K562 (cell line): ENCODE measurements at places on chromosomes 6 and 20.

- DNase-seq, result no peak
These were observed 162.7 kb upstream of the TCF21 start for GRCh38 chr6:133726188-133726587.

DNA sequence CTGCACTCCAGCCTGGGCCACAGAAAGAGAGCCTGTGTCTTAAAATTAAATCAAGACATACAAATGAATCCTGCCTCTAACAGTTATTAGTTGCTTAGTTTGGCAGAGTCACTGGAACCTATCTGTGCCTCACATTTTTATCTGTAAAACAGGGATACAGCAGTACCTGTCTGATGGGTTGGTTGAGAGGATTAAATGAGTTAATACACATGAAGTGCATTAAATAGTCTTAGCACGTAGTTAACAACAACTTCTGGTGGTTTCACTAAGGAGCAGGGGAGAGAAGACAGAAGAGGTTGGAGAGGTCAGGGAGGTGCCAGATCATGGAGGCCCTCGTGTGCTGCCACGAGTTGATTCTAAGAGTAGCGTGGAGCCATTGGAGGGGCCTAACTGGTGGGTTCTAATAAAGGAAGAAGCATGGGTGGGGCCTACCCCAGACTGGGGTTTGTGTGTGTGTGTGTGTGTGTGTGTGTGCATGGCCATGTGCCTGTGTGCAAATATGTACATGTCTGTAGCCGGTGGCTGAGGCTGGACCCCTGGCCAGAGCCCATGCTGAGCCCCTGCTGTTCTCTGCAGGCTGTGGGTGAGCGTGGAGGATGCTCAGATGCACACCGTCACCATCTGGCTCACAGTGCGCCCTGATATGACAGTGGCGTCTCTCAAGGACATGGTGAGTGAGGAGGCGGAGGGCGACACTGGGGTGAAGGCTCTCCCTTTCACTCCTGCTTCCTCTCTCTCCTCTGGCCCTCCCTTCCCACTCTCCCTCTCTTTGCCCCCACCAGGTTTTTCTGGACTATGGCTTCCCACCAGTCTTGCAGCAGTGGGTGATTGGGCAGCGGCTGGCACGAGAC lies 9.1 kb downstream of the RBCK1 start:
- no peak for DNase-seq

- DNase-seq, result no peak
These were observed at the start of gene BPIFB3 for GRCh38 chr20:33053291-33054106. BPIFB3 (plus strand) TSS chr20:33053903; CDS start chr20:33055436, 1,533 bp downstream.

DNA sequence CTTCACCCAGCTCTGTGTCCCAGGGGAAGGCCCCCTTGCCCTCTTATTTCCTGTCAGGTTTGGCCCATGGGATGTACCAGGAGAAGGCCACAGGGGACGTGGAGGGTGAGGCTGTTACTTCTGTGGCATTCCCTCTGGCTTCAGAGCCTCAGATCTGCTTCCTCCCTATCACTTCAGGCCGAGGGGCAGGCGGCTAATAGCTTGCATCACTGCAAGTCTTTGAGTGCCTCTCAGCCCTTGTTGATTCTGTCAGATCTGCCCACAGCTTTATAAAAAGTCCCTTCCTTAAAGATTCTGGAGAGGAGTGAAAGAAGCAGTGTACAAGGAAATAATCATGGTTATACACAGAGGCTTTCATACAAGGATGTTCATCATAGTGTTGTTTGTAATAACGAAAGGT lies 86.9 kb downstream of the LRFN2 start:
- no peak for DNase-seq

- no peak for DNase-seq
These were observed 42.9 kb downstream of the ID4 start for GRCh38 chr6:19880066-19880465.

GRCh38 chr6:10422737-10423034 lies 7.8 kb upstream of the TFAP2A start:
- DNase-seq, result no peak
